ENCODE measurements at places on chromosomes 3 and 15.

DNA sequence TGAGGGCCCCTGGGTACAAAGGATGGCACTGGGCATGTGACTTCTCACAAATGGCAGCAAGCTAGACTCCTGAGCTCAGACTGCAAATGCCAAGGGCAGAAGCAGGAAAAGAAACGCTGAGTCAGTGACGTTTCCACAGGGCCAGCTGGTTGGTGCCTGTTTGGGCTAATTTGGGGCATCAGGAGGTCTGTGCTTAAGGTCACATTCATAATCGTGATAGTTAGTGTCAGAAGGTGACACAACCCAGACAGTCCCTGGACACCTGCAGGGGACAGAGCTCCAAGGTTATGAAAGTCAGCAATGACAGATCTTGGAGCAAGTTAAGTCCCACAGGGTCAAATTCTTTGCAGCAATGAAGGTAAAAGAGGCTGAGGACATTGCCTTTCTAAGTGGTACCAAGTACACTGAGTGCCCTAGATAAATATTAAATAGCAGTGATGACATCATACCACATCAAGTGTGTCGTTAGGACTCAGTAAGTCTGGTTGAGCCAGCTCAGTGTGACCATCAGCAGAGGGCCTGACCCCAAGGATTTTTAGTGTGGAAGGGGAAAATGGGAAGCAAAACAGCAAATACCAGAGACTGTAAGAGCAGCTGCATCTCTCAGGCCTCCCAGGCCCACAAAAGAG lies 556.9 kb upstream of the CFAP20DC start:
- no peak for DNase-seq

DNA sequence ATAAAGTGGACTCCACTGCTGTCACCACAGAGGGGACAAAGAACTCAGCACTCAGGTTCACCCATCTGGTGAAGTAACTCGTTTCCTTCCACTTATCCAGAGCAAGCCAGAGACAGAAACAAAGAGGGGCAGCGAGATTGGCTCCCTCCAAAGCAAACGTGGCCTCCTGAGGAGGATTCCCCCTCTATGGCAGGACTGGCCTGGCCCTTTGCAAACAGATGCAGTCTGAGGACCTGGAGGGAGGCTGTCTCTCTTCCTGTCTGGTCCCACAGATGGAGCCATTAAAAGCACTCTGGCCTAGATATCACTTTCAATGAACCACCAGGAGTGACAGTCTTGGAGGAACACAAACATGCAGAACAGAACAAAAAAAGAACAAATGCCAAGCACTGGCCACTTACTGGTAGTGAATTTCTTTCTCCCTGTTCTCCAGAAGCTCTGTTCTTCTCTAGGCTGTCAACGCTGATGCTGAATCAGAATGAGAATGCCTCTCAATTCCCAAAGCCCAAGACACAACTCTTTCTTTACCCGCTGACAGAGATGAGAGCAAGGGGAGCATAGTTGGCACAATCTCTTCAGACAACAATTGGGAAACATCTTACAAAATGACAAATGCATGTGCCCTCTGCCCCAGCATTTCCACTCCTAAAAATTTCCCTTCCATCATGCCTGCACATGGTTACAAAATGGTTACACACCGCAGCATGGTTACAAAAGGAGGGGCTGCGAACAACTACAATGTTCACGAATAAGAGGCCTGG lies 14.3 kb downstream of the KLHL25 start:
- no peak for DNase-seq

DNA sequence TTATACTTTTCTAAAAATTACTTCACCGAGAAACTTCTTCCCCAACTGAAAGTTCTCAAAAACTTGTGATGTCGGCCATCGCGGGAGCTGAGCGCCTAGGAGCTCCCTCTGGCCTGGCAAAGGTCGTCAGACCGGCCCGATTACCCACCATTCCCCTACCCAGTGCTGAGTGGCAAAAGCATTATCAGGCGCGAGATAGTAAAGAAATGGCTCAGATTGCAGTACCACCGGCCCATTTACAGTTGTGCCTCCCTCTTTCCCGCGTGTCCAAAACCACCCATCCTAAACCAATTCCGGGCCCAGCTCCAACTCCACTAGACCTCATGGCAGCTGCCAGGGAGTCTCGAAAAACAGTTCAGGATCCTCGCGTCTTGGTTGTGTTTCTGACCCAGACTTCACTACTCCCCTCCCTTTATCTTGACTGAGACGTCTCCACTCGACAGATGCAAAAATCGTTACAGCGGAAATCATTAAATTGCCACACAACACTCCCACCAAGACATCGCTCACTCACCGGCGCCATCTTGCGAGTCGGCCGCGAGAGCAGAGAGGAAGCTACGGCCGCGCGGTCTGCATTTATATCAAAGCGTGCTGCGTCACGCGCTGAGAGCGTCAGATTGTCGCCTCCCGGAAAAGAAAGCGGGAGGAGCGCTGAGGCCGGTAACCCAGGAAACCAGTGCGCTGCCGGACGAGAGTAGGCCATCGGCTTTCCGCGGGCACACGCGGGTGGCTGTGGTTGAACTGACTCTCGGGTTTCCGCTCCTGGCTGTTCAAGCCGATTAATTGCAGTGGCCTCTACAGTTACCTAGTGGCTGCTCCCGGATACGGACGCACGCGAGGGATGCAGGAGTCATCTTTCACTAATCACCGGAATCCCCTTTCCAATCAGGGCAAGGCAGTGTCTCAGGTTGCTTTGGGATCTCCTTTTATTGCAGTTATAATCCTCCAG lies at the start of gene RPL22L1:
TSS of gene RPL22L1 (minus strand) at position 551 of the 949 bp plus-strand sequence. CDS start at position 523, 28 bp downstream.
- no peak for DNase-seq

DNA sequence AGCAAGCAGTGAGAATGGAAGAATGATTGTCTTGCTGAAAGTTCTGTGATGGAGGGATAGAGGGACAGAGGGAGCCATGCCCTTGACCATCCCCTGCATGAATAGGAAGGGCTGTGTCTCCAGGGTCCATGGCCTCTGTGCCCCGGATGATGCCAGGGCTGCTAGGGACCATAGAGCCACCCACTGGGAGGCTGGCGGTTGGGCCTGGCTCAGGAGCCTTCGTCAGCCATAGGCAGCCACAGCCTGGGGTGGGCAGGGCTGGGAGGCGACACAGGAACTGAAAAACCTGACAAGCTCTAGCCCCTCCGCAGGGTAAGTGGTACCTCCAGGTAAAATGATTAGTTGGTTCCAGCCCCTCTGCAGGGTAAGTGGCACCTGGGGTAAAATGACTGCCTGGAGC lies 19.1 kb upstream of the LAMP3 start:
- DNase-seq, result no peak

- no peak for DNase-seq
Observed at GRCh38 chr3:45319996-45320305, 68.4 kb upstream of the LARS2 start.

- no peak for DNase-seq
Observed at GRCh38 chr3:167116120-167116922, 263.8 kb downstream of the ZBBX start.

- DNase-seq, result no peak
Observed at GRCh38 chr3:87044846-87045245, 53.9 kb upstream of the VGLL3 start.

DNA sequence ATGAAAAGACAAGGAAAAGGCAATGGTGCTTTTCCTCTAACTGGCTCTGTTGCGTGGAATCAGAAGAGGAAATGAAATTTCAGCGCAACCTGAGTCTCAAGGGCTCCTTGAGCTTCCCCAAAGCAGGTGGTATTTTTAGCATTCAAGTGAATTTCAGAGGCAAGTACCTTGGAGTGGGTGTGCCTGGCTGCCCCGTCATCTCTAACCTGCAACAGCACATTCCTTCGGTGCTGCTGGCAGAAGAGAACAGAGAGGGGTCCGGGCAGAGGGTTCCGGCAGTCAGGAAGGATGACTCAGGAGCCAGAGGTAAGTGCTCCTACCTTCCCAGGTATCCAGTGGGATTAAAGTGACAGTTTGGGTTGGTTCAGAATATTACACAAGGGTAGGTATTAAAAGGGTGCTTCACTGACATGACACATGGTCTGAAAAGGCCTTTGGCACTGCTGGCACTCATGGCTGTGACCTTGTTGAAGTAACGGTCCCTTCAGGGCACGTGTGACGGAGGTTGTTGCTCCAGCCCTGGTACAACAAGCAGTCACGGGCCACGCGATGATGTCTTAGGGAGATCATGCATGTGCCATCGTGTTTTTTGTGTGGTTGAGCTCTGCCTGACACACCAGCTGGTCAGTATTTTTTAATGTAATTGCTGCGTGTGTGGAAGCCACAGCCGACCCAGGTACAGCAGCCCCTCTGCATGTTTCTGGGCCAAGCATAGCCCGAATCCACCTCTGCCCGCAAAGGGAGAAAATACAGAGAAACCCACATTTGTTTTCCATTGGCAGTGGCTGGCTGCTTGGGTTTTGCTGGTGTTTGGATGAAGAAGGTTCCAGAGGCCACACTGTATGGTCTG lies 75.7 kb downstream of the LRRK1 start:
- DNase-seq, result no peak

DNA sequence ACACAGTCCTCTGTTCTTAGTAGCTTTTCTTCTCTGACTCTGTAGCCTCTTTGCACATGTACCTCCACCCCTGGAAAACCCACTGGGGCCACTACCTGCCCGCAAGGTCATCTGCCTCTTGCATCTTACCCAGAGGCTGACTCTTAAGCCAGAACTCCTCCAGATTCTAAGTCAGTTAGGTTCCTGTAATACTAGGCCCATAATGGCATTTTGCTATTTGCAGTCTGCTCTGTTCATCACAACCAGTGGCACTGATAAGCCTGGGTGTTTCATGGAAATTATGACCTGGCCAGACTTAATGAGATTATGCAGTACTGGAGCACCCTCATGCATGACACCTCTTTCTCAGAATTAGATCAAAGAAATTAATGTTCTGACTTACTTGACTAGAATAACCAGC lies 31.7 kb upstream of the ATG7 start:
- no peak for DNase-seq

GRCh38 chr3:71577011-71577410 lies 6.5 kb downstream of the FOXP1 start:
- DNase-seq, result no peak

DNA sequence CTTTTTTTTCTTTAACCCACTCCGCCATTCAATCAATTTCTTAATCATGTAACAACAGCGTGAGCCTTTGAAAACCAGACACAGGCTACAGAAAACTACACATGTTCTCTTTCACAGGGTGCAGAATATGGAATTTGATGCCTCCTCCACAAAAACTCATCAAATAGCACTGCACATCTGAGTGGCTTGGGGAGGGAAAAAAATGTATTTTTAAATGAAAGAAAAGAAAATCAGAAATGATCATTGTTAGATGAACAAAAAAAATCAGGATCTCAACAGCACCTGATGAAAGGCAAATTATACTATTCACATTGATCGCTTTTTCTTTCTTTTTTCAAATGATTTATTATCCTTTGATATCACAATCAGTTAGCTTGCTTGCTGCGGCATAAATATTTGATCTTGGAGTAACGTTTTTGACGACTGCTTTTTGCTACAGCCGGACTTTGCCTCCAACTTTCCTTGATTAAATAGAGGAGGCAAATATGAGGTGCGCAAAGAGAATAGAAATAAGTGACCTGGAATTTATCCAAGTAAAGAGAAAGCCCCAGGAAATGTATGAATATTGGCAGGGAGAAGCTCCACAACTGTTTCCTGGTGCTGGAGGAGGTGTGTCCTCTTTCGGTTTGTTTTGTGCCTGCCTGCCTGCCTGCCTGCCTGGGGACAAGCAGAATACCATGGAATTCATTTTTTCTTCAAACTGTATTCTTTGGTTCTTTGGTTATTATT lies 63.1 kb downstream of the EDEM1 start:
- DNase-seq, result no peak

GRCh38 chr3:168091941-168092340 lies 3.8 kb downstream of the GOLIM4 start:
- DNase-seq, result peak; percentile 30

DNA sequence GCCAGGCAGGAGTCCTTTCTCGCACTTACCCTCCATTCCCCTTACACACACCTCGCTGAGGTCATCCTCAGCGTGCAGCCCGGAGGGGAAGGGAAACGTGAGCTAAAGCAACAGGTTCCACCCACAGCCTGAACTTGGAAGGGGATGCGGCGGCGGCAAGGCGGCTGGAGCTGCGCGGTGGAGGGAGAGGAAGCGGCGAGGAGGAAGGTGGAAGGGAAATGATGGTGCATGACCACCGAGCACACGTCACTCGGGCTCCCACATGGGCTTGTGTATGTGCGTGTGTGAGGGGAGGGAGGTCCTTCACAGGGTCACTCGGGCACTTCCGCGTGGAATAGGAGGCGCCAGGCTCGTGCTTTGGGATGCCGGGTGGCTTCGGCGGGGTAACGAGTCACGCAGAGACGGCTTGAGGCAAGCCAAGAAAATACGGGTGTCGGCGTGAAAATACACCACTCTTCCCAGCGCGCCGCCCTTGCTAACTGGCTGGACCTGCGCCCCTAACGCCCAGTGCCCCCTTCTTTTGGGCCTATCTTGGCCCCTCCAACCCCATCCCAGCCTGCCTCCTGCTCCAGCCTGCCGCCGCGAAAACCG lies 225.5 kb upstream of the IL12A start:
- no peak for DNase-seq

- no peak for DNase-seq
Observed at GRCh38 chr15:80437334-80437891, 33.2 kb downstream of the ARNT2 start.

DNA sequence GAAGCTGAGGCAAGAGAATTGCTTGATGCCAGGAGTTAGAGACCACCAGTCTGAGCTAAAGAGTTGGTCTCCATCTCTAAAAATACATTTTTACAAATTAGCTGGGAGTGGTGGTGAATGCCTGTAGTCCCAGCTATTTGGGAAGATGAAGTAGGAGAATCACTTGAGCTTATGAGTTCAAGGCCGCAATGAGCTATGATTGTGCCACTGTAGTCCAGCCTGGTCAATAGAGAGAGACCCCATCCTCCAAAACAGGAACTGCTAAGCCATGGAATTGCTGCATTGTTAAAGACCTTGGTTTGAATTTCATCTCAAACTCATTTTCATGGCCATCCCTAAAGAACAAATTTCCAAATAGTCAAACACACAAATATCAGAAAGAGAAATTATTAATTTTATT lies 113.9 kb upstream of the AGTR1 start:
- DNase-seq, result no peak

DNA sequence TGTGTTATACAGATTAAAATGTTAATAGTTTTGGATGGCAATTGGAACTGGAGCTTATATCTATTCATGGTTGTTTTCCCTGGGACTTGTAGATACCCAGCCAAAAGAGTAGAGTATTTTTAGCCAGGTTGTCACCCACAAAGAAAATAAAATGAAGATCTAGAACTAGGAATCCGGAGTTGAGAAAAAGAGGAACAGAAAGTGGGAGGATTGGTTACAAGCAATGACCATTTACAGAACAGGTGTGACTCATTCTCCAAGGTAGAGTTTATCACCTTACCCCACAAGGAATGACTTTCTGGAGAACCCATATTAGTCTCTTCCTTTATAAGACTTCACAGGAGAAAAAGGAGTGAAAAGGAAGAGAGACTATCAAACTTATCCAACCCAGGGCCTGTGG lies 99.8 kb downstream of the TMEM108 start:
- DNase-seq, result no peak

GRCh38 chr3:16928386-16929132 lies 43.8 kb downstream of the PLCL2 start:
- DNase-seq, result no peak

GRCh38 chr15:73127302-73127936 lies 75.2 kb downstream of the NEO1 start:
- DNase-seq, result peak; percentile 3

All from SHP77 treated with DMSO at 0.1 percent for 48 hours (cell line).